Astrocyte of the cerebellum (primary cell): ENCODE measurements at places on chromosomes 3 and 15.
A peak's percentile ranks its signal among the peaks of the same experiment; 100 is the strongest.

- no peak for DNase-seq
Measured at GRCh38 chr3:72487946-72488737, 360.1 kb downstream of the SHQ1 start.

DNA sequence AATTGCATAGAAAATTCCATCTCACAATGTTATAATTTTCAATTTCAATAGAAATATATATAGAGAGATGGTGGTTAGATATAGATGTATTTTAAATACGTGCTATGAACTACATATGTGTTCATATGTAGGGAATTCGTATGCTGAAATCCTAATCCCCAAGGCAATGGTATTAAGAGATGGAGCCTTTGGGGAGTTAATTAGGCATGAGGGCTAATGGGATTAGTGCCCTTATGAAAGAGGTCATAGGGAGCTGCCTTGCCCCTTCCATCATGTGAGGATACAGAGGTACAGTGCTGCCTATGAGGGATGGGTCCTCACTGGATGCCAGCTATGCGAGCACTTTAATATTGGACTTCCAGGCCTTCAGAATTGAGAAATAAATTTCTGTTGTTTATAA is 79.6 kb upstream of the CCDC54 start:
- no peak for DNase-seq

DNA sequence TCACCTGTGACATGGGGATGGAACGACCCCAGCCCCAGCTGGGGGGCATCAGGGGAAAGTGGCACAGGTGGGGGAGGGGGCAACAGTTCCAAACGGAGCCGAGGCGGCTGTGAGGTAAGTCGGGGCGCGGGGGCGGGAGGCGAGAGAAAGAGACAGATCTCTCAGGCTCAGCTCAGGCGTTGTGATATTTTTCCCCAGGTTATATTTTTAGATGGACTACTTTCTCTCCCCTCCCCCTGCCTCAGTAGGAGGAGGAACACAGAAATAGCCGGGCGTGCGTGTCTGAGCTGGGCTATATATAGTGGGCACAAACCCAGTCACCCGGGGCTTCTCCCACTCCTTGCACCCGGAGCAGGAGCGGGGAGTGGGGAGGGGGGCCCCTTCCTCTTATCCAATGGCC is 91.0 kb upstream of the LINGO1 start:
- no peak for DNase-seq

DNA sequence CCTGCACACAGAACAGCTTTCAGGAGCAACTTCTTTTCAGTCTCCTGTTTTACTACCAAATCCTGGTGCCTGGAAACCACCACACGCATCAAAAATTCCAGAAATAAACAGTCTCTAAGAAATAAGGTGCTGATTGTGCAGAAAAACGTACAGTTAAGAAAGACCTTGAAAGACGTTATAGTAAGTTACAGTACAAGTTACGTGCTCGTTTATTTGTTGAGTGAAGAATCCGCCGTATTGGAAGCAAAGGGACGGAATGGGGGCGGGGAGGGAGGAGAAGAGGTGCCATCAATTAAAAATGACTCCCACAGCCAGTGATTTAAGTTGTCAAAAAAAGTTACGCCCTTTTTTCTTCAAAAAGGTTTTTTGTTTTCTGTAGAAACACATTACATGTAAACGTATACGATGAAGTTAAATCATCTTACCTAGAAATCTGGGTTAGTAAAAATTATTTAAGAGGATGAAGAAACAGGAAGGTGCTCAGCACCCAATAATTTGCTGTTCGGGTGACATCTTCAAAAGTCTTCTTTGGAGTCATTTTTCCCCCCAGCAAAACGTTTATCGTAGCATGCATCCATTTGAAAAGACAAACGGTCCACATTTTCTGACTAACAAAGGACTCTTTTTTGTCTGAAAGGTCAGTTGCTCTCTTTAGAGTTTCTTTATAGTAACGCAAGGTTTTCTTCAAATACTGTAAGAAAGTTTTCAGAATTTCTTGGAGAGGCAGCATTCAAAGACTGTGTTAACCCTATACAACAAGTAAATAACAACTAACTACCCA is 782 bp upstream of the UACA start:
- DNase-seq = no peak

DNA sequence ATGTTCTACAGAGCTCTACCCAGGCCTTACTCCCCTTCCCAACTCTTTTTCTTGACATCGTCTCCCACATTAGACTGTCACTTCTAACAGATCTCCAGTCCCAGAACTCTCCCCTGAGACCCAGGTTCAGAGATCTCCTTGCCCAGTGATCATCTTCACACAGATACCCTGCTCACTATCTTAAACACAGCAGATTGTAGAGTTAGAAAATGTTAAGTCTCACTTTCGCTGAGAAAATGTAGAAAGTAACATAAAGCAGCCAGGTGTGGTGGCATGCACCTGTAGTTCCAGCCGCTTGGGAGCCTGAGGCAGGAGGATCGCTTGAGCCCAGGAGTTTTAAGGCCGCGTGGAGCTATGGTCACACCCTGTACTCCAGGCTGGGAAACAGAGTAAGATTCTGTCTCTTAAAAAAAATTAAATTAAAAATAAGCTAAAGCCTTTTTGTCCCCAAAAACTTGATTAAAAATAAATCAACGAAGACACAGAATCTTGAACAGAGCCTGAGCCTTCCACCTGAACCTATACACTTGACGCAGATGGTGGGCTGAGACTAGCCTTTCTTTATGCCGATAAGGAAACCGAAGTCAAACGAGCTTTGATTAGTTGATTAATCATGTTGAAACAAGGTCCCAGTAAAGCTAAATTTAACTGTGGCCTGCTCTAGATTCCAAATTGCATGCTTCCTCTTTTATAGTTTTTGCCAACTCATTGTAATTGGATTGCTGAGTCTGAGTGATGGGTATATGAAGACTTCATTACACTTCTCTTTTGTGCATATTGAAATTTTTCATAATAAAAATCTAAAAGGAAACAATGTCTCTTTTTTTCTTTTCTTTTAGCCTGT is 31.3 kb upstream of the BLM start:
- no peak for DNase-seq

DNA sequence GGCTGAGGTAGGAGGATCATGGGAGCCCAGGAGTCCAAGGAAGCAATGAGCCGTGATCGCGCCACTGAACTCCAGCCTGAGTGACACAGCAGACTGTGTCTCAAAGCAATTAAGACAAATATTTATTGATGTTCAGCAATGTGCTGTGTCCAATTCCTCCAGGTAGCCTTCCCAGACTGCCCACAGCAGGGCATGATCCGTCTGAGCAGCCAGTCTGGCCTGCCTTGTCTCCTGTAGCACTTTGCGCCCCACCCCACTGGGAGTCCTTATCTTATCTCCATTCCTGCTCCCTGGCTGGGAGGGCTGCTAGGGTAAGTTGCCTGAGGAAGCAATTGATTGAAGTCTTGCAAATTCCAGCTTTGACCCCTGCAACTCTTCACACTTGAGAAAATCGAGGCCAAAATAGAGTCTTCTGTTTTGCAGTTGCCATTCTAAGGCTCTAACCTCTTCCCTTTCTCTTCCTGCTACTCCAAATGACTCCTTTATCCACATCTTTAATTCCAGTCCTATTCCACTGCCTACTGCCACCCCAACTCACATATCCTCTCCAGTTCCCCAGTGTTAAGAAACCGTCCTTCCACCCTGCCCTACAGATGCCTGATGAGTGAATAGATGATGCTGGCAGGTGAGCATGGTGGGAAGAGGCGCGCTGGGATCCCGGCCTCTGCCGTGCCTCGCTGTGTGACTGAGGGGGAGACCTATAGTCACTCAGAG is 26.9 kb upstream of the LCTL start:
- no peak for DNase-seq

DNA sequence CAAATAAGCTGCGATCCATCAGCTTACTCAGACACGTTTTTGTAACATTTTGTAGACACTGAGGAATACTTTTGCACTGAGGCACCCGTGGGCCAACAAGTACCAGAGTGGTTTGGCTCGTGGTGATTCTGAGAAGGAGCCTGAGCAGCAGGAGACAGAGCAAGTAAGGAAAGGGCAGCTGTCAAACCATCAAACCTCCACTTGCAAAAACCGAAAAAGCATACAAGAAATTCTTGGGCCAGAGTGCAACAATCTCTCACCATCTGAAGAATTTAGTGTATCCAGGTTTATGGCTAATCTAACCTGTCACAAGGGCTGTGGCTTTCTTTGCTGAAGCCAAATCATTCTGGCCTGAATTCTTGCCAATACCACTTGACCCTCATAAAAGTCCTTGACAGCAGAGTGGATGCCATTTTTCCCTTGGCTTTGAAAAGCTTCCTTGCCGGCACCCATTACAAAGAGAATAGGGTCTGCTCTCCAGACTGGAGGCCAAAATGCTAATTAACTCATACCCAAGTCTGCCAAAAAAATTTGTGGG is 56.7 kb downstream of the MYO1E start:
- peak; percentile 98 for DNase-seq

- no peak for DNase-seq
Measured at GRCh38 chr3:153714588-153715290, 406.5 kb upstream of the ARHGEF26 start.

DNA sequence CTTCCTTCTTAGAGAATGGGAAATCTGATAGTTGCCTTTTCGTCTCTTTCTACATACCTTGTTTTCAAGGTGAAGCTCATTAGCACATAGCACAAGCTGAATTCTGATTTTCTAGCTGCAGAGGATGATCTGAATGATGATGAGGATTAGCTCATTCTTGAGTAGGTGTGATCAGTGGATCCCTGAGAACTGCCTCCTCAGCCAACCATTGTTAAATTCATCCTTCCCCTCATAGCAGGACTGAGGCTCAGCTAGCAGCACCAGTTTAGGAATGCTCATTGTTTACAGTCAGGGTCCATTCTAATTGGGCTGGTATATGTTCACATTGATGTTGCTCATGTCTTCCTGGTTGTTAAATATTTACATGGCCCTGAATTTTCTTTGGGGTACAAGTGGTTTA is 299.9 kb upstream of the MME start:
- DNase-seq = no peak

DNA sequence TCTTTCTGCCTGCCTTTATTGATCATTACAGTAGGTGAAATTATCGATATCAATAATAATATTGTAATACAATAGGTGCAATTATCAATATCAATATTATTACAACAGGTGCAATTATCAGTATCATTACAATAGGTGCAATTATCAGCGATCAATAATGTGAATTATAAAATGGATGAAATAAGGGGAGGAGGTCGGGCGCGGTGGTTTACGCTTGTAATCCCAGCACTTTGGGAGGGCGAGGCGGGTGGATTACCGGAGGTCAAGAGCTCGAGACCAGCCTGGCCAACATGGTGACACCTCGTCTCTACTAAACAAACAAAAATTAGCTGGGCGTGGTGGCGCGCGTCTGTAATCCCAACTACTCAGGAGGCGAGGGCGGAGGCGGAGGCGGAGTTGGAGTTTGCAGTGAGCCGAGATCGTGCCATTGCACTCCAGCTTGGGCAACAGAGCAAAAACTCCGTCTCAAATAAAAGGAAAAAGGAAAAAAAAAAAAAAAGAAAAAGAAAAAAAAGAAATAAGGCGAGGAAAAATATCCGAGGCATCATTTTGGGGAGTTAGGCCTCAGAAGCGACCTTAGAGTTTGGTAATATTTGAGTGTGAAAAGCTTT is 611 bp upstream of the BNIP2 start:
- peak; percentile 19 for DNase-seq

GRCh38 chr3:110754212-110754916 is 317.3 kb upstream of the NECTIN3 start:
- DNase-seq = no peak

- no peak for DNase-seq
Measured at GRCh38 chr3:194816748-194817591, 131.3 kb downstream of the FAM43A start.
